Diencephalon (tissue), 1 donor: ENCODE measurements at places on chromosomes 2 and 18. TPM values are rescaled to one million over a fixed set of nuclear protein-coding genes. Genes with fewer than 3 reads are reported as not detected.

FARSB gene
- total RNA-seq: 36.4 TPM

DNAJC5G gene
- 0.23 TPM for total RNA-seq

FZD7 gene
- 7.4 TPM for total RNA-seq

GKN1 gene
- total RNA-seq: not detected

USP34 gene
- total RNA-seq: 196 TPM

FRZB gene
- total RNA-seq: 5.5 TPM
